NCI-H345 (cell line): ENCODE measurements at places on chromosomes 1 and 21.

DNA sequence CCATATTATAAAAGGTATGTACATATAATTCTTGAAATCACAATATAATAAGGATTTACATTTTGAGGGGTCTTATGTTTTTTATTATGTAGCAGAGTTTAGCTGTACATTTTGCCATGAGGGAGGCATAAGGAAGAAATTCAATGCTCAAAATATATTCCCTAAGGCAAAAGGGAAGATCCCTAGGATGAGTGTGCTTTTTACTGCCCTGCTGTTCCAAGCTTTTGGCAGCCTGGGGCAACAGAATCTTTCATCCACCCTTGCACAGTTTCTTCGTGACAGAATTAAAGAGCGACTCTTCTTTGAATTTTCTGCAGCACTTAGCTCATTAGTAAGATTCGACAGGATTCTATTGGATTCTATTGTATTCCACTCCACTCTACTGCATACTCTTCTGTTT, 39.5 kb upstream of the DAB1 start:
- DNase-seq: no peak

DNA sequence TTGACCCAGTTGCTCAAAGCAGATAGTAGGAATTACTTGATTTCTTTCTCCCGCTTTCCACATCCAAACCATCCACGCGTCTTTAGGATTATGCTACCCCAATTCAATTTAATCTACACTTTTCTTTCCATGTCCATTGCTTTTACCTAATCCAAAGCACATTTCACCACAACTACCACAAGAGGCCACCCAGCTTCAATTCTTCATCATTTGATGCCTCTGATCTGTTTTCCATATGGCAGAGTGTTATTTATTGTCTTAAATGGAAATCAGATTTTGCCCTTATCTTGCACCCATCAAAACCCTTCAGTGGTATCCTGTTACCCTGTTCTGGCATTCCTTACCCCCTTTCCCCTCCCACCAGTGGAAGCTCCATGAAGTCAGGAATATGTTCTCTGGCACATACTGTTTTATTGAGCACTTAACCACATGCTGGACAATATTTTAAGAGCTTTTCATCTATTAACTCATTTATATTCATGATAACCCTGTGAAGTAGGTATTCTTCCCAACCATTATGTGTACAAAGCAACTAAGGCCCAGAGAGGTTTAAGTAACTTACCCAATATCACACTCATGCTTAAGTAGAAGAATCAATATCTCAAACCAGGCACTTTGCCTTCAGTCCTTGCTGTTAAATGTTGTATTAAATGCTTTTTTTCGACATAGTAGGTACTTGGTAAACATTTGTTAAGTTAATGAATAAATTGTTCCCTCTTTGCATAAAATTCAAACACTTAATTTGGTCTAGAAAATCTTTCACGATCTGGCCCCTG, 34.6 kb downstream of the CLIC4 start:
- no peak for DNase-seq

- DNase-seq: no peak
These were observed 109.6 kb downstream of the S1PR1 start for GRCh38 chr1:101346419-101346818.

- DNase-seq: peak; percentile 25
These were observed 4.6 kb downstream of the RGS7 start for GRCh38 chr1:241352401-241352800.

DNA sequence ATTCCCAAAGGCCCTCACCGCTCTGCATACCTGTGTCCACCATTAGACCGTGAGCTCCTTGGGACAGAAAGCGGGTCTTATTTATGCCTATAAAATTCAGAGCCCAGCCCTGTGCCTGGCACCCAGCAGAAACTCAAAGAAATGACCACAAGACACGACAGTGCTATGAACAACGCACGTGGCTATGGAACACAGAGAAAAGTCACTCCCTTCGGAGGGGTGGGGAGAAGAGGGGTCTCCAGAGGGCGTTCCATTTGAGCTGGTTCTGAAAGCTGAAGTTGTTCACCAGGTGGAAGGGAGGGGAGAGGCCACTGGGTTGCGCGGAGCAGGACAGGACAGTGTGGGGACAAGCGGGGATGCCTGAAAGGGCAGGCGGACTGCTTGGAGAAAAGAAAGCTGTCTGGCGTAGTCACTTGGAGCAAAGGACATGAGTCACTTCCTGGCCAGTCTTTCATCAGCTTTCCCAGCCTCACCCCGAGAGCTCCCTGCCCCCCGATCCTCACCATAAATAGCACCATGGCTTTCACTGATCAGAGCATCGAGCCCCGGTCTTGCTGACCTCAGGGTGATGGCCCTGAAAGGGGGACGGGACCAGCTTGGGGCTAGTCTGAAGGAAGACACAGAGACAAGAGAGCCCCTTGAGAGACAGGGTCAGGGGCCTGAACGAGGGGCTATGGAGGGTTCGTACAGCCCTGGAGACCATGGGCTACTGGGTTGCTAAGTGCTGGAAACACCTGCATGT, 28.5 kb downstream of the ECE1 start:
- no peak for DNase-seq

DNA sequence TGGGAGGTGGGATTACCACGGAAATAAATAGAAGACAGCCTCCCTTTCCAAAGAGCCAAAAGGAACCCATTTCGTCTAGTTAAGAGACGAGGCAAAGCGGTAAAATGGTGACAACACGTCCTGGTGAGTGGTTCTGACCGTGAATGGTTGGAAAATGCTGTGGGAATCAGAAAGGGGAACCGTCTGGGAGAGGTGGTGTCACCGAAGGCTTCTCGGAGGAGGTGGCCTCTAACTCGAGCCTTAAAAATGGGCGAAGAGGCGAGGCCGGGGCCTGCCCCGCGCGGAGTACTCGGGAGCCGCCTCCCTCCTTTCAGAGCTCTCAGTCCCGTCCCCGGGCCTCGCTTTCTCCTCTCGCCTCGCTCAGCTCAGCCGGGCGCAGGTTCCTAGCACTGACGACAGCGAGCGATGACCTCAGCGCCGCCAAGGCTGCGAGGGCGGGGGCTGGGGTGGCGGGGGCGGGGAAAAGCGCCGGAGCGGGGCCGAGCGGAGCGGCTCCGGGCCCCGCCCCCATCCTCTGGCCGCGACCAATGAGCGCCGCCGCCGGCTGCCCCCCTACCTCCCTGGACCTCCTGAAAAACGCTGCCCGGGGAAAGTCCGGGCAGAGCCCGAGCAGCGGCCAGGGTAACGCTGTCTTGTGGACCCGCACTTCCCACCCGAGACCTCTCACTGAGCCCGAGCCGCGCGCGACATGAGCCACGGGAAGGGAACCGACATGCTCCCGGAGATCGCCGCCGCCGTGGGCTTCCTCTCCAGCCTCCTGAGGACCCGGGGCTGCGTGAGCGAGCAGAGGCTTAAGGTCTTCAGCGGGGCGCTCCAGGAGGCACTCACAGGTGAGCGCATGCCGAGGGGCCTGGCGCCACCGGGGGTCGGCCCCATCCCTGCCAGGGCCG, at the start of gene BTG2:
Gene BTG2, plus strand, starts transcription at position 601 of the 890 bp plus-strand sequence. Its CDS starts 88 bp downstream, at position 689.
- peak; percentile 91 for DNase-seq

GRCh38 chr1:245370175-245370825, 215.5 kb downstream of the KIF26B start:
- DNase-seq: no peak
